ENCODE measurements at places on chromosomes 12 and 14.

DNA sequence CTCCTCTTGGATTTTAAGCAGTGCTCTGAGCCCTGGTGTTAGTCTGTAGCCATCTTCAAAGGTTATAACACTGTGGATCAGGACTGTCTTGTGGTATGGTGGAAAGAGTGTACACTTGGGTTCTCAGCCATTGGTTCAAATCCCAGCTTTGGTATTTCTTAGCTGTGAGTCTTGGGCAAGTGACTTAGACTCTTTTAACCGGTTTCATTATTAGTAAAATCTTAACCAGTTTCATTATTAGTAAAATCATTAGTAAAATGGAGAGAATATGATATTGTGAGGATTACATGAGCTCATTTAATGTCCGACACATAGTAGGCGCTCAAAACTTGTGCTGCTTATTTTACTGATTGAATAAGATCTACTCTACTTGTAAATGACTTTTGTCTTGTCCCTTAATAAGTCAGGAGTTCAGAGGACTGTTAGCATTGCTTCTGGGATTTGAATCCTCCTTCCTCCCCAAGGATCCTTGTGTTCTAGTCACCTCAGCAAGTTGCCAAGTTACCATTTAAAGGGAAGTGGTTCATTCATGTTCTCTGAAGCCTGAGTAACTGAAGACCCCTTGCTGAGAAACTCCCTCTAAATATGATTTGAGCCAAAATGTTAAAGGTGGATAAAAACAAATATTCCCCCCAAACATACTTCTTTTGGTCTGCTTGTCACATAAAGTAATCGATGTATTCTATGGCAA is 12.4 kb downstream of the TTLL5 start:
- H3K27me3 ChIP-seq, result no peaks in the 10 kb centered on the region
- no peak overlapping the region for H3K27ac ChIP-seq
- no peak overlapping the region for H3K4me3 ChIP-seq
- H3K36me3 ChIP-seq, result peaks cover 19% of the 10 kb centered on the region

DNA sequence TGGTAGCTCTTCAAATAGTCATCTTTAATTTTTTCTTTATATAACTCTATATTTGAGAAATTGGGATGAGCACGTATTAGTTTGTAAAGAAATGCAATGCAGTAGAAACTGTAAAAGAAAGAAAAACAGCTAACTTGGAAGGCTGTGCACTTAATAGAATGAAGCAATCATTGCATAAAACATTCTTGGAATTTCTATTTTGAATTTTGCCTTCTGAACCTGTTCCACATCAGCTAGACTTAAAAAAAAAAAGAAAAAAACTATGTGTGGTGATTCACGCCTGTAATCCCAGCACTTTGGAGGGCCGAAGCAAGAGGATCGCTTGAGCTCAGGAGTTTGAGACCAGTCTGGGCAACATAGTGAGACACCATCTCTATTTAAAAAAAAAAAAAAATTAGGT is 29.4 kb downstream of the SCN8A start:
- H3K4me3 ChIP-seq, result no peak overlapping the region

DNA sequence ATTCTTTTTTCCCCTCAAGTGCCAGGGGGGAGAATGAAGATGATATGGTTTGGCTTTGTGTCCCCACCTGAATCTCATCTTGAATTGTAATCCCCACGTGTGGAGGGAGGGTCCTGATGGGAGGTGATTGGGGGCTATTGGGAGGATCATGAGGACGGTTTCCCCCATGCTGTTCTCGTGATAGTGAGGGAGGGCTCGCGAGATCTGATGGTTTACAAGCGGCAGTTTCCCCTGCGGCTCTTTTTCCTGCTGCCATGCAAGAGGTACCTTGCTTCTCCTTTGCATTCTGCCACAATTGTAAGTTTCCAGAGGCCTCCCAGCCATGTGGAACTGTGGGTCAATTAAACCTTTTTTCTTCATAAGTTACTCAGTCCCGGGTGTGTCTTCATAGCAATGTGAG is 173.7 kb downstream of the CAND1 start:
- H3K4me1 ChIP-seq, result peaks cover 21% of the 10 kb centered on the region
- DNase-seq, result no peak
- H3K27ac ChIP-seq, result no peak overlapping the region
- H3K4me3 ChIP-seq, result no peak overlapping the region

DNA sequence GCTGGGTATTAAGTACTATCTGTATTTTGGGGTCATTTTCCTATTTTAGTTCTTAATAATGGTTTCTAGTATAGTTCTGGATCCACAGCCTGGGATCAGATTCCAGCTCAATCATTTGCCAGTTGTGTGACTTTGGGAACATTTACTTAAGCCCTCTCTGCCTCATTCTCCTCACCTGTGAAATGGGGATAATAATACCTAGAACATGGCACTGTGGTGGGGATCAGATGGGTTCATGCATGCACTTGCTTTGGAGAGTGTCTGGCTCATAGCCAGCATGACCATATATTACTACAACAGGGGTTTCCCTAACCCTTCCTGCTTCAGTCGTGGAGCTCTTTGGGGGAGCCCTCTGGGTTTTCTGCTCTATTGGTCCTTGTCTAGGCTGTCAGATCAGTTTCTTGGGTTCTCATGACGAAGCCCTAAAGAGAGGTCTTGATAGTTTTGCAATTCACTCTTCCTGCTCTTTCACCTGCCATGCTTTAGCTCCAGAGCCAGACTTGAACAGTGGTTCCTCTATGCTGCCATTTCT is 34.1 kb upstream of the SMOC1 start:
- no peaks in the 10 kb centered on the region for H3K4me1 ChIP-seq
- peaks cover 4% of the 10 kb centered on the region for H3K36me3 ChIP-seq
- peaks cover 27% of the 10 kb centered on the region for H3K27me3 ChIP-seq
- H3K4me3 ChIP-seq, result no peak overlapping the region

- DNase-seq, result no peak
- H3K4me3 ChIP-seq, result no peak overlapping the region
- no peak overlapping the region for H3K27ac ChIP-seq
- peaks cover 7% of the 10 kb centered on the region for H3K36me3 ChIP-seq
Measured at GRCh38 chr12:62533087-62533754, 66.6 kb downstream of the MON2 start.

DNA sequence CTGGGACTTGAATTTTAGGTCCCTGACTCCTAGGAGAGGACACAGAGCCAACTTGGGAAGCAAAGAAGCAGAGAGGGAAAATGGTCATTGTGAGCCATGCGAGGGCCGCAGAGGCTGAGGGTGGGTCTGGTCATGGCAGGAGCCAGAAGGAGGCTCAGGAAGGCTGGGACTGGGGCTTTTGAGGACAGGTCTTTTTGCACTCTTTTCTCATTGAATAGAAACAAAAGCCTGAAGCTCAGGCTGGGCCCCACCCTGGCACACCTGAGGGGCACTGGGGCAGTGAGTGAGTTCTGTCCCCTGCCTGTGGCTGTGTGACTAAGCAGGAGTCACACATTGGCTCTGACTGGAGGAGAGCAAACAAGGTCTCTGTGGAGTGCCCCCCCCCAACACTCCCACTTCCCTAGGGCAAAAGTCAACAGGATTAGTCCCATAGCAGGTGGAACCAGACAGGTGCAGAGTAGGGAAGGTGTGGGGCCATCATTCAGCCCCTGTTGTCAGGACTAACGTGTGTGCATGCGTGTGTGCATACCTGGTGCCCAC is 2.8 kb downstream of the KRT7 start:
- H3K36me3 ChIP-seq, result peaks cover 13% of the 10 kb centered on the region
- H3K4me3 ChIP-seq, result no peak overlapping the region
- peak overlapping the region; percentile 24 for H3K27ac ChIP-seq

GRCh38 chr14:20820063-20820904 is 17.6 kb upstream of the RNASE1 start:
- peaks cover 4% of the 10 kb centered on the region for H3K36me3 ChIP-seq
- no peak overlapping the region for H3K27ac ChIP-seq
- H3K4me1 ChIP-seq, result peaks cover 10% of the 10 kb centered on the region
- no peak overlapping the region for H3K4me3 ChIP-seq
- no peak for DNase-seq

GRCh38 chr12:12024911-12025682 is 45.6 kb upstream of the BCL2L14 start:
- H3K4me1 ChIP-seq, result peaks cover 38% of the 10 kb centered on the region
- H3K27ac ChIP-seq, result peak overlapping the region; percentile 95
- DNase-seq, result peak; percentile 34
- H3K4me3 ChIP-seq, result peak overlapping the region; percentile 68
- peaks cover 5% of the 10 kb centered on the region for H3K36me3 ChIP-seq
- H3K27me3 ChIP-seq, result no peaks in the 10 kb centered on the region

DNA sequence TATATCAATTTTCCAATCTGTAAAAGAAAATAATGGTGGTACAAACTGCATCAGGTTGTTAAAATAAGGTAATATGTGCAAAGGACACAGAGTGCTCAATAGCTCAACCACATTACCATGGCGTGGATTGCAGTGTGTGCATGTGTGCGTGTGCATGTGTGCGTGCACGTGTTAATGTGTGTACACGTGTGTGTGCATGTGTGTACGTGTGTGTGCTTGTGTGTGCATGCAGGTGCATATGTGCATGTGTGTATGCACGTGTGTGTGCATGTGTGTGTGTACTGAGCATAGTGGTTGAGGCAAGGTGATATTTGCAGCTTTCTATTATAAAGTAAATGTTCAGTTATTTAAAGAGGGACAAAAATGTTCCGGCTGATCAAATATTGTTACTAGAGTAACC is 115.6 kb downstream of the NT5DC3 start:
- no peaks in the 10 kb centered on the region for H3K4me1 ChIP-seq
- no peak for DNase-seq
- no peak overlapping the region for H3K27ac ChIP-seq
- no peak overlapping the region for H3K4me3 ChIP-seq
- no peaks in the 10 kb centered on the region for H3K27me3 ChIP-seq

- no peak overlapping the region for H3K27ac ChIP-seq
- H3K27me3 ChIP-seq, result no peaks in the 10 kb centered on the region
- peaks cover 3% of the 10 kb centered on the region for H3K36me3 ChIP-seq
- no peak overlapping the region for H3K4me3 ChIP-seq
- DNase-seq, result no peak
Measured at GRCh38 chr12:93090731-93091172, 161.7 kb upstream of the EEA1 start.

DNA sequence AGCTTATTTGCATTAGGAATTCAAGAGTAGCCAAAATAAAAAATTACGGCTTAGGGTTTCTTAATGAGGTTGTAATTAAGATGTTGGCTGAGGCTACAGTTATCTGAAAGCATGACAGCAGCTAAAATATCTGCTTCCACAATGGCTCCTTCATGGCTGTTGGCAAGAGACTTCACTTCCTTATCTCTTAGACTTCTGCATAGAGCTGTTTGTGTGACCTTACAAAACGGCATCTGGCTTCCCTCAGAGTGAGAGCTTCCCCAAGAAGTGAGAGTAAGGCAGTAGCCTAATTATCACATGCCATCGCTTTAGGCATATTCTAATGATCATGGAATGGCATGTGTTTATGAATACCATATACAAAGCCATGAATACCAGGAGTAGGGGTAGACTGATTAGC is 57.6 kb downstream of the CCDC59 start:
- no peak overlapping the region for H3K27ac ChIP-seq
- no peak for DNase-seq
- H3K4me1 ChIP-seq, result no peaks in the 10 kb centered on the region
- no peak overlapping the region for H3K4me3 ChIP-seq
- H3K27me3 ChIP-seq, result peaks cover 9% of the 10 kb centered on the region
- H3K36me3 ChIP-seq, result no peaks in the 10 kb centered on the region

GRCh38 chr12:130421896-130422295 is 84.2 kb downstream of the PIWIL1 start:
- H3K4me1 ChIP-seq, result no peaks in the 10 kb centered on the region
- no peak overlapping the region for H3K4me3 ChIP-seq
- no peak overlapping the region for H3K27ac ChIP-seq
- no peak for DNase-seq
- peaks cover 5% of the 10 kb centered on the region for H3K27me3 ChIP-seq

GRCh38 chr12:89073027-89073398 is 279.3 kb downstream of the DUSP6 start:
- DNase-seq, result no peak
- no peaks in the 10 kb centered on the region for H3K27me3 ChIP-seq
- no peak overlapping the region for H3K27ac ChIP-seq
- no peak overlapping the region for H3K4me3 ChIP-seq

- no peaks in the 10 kb centered on the region for H3K36me3 ChIP-seq
- H3K27me3 ChIP-seq, result no peaks in the 10 kb centered on the region
- H3K27ac ChIP-seq, result peak overlapping the region; percentile 1
- H3K4me1 ChIP-seq, result peaks cover 52% of the 10 kb centered on the region
- no peak overlapping the region for H3K4me3 ChIP-seq
Measured at GRCh38 chr12:120237360-120238171, 28.0 kb downstream of the PXN start.

DNA sequence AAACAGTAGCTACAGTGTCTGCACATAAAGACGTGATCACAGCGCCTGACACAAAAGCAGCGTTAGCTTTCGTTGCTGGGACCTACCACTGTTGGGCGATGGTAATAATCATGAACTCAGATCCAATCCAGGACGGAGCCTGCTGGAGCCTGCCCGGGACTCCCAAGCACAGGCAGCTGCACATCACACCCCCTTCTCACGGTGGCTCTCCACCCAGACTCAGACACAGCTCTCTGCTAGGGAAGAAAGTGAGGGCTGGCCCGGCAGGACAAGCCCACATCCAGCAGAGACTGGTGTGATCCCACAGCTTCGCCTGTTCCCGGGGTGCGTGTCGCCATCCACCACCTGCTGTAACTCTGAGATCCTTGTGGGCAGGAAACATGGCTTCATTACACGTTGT is 49.9 kb upstream of the FOXN3 start:
- DNase-seq, result no peak
- peaks cover 8% of the 10 kb centered on the region for H3K36me3 ChIP-seq
- no peaks in the 10 kb centered on the region for H3K27me3 ChIP-seq
- no peak overlapping the region for H3K4me3 ChIP-seq
- no peak overlapping the region for H3K27ac ChIP-seq
- peaks cover 27% of the 10 kb centered on the region for H3K4me1 ChIP-seq

GRCh38 chr12:121576851-121577391 is 3.9 kb downstream of the KDM2B start:
- H3K36me3 ChIP-seq, result peaks cover 5% of the 10 kb centered on the region
- H3K27ac ChIP-seq, result peak overlapping the region; percentile 61
- peak overlapping the region; percentile 61 for H3K4me3 ChIP-seq
- DNase-seq, result no peak

DNA sequence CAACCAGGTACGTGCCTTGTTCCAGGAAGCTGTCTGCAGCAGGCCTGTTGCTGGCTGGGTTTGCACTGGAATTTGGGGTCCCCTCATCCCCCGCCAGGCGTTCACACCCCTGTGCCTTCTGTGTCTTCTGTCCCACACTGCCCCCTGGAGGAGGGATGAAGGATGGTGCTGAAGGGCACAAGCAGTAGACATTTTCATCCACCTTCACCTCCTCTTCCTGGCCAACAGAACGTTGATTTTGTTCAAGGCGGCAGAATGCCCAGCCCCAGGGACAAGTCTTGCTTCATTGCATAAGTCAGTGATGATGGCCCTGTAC is 122.1 kb downstream of the CALM1 start:
- peaks cover 2% of the 10 kb centered on the region for H3K4me1 ChIP-seq
- peaks cover 13% of the 10 kb centered on the region for H3K27me3 ChIP-seq
- no peak overlapping the region for H3K4me3 ChIP-seq
- H3K36me3 ChIP-seq, result no peaks in the 10 kb centered on the region
- no peak overlapping the region for H3K27ac ChIP-seq
